ENCODE measurements at places on chromosomes 6 and 20. TPM values are rescaled to one million over a fixed set of nuclear protein-coding genes. Genes with fewer than 3 reads are reported as not detected.

GRCh38 chr6:158560836-158561320 is 987 bp downstream of the TMEM181 start:
- DNase-seq: peak; percentile 82

LPA gene
- 0.23 TPM for polyA plus RNA-seq

DNA sequence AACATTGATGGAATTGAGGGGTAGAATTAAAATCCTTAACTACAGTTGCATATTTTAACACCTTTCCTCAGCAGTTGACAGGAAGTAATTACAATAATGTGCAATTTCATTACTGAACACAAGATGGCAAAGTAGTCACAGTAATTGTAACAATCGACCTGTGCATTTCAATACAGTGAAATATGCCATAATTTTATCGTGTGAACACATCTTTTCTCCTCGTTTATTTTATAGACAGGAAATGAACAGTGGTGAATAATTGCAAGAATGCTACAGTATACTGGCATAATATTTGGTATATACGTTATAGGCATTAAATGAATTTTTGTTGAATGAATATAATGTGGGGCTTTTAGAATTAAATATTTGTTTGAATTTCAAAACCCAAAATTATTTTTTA is 25.0 kb downstream of the CYB5R4 start:
- DNase-seq: no peak

PPP1R16B gene
- polyA plus RNA-seq: 10.8 TPM

- no peak for DNase-seq
Observed at GRCh38 chr20:36501367-36502006, 39.8 kb upstream of the MYL9 start.

All from left lung (tissue), 14 donors.